AG04450 (cell line): ENCODE measurements at places on chromosomes 12 and 14. TPM values are rescaled to one million over a fixed set of nuclear protein-coding genes. Genes with fewer than 3 reads are reported as not detected.

C1QL4 gene
- 0.06 TPM in 1 of 2 replicates, not detected in the other for polyA plus RNA-seq

LRRC10 gene
- not detected in 2 replicates for polyA plus RNA-seq

CCDC196 gene
- not detected in 2 replicates for polyA plus RNA-seq

BATF gene
- polyA plus RNA-seq = not detected in 2 replicates

ISM2 gene
- polyA plus RNA-seq = not detected in 2 replicates

CDCA3 gene
- polyA plus RNA-seq = 11.6 and 12.5 TPM in 2 replicates

SYCP3 gene
- polyA plus RNA-seq = 0.06 TPM in 2 replicates

MAP4K5 gene
- 30.3 and 35.4 TPM in 2 replicates for polyA plus RNA-seq

SLC22A17 gene
- polyA plus RNA-seq = 17.4 and 27.0 TPM in 2 replicates

RGS6 gene
- polyA plus RNA-seq = not detected in 2 replicates

GLIPR1L1 gene
- polyA plus RNA-seq = not detected in 2 replicates

IGF1 gene
- polyA plus RNA-seq = 0.01 and 0.10 TPM in 2 replicates

NDUFB1 gene
- 345 and 448 TPM in 2 replicates for polyA plus RNA-seq

PTPRO gene
- polyA plus RNA-seq = 0.10 and 0.16 TPM in 2 replicates

HOXC4 gene
- 0.05 TPM in 1 of 2 replicates, not detected in the other for polyA plus RNA-seq

TTC9 gene
- polyA plus RNA-seq = 0.02 and 0.04 TPM in 2 replicates

TAS2R42 gene
- not detected in 2 replicates for polyA plus RNA-seq

ASCL1 gene
- polyA plus RNA-seq = not detected in 2 replicates

CKAP4 gene
- 376 and 389 TPM in 2 replicates for polyA plus RNA-seq

HOXC12 gene
- not detected in 2 replicates for polyA plus RNA-seq

DDX24 gene
- 145 and 159 TPM in 2 replicates for polyA plus RNA-seq

STX2 gene
- polyA plus RNA-seq = 32.4 and 42.8 TPM in 2 replicates

CISTR gene
- polyA plus RNA-seq = not detected in 2 replicates

SLC25A21 gene
- polyA plus RNA-seq = 1.5 and 2.0 TPM in 2 replicates

CMKLR1 gene
- polyA plus RNA-seq = 0.04 and 0.12 TPM in 2 replicates

ANO6 gene
- polyA plus RNA-seq = 44.0 and 51.9 TPM in 2 replicates
